ENCODE measurements at places on chromosomes 4 and X.

GRCh38 chr4:94802091-94802490, 44.3 kb downstream of the BMPR1B start:
- DNase-seq = peak; percentile 37

DNA sequence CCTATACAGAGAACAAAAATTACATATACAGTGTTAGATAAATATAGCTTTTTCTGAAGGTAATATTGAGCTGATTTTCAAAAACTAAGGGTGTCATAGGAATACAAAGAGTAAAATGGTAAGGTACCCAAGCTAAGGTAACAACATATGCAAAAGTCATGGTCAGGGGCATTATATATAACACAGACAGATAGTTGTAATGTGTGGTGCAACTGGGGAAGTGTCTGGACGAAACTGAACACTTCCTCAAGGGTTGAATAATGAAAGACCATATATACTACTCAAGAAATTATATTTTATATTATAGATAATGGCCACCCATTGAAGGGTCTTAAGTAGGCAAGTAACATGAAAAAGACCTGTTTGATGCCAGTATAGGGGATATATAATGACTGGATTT, 262.1 kb upstream of the CXXC4 start:
- no peak for DNase-seq

- DNase-seq = no peak
Measured at GRCh38 chr4:60884587-60884986, 315.5 kb upstream of the ADGRL3 start.

DNA sequence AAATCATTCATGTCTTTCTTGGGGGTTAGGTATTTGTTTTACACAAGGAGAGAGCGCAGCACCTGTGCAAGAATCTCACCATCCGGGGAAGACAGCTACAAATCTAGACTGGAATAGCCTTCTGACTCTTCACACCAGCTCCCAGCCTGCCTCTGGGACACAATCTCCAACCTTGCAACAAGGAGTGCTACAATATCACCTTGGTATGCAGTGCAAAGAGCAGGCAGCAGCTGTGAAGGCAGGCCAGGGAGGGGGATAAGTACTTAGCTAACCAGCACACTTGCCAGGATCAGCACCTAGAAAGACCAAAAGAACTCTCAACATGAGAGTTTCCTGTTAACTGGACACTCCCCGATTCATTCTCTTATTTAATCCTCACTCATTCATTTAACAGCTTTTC, 235.3 kb downstream of the AR start:
- no peak for DNase-seq

GRCh38 chr4:55297346-55297745, 48.7 kb upstream of the SRD5A3 start:
- peak; percentile 51 for DNase-seq

- DNase-seq = peak; percentile 53
Measured at GRCh38 chr4:5711479-5712184, 631 bp downstream of the EVC start.

- no peak for DNase-seq
Measured at GRCh38 chr4:86286726-86287125, 73.1 kb downstream of the MAPK10 start.

DNA sequence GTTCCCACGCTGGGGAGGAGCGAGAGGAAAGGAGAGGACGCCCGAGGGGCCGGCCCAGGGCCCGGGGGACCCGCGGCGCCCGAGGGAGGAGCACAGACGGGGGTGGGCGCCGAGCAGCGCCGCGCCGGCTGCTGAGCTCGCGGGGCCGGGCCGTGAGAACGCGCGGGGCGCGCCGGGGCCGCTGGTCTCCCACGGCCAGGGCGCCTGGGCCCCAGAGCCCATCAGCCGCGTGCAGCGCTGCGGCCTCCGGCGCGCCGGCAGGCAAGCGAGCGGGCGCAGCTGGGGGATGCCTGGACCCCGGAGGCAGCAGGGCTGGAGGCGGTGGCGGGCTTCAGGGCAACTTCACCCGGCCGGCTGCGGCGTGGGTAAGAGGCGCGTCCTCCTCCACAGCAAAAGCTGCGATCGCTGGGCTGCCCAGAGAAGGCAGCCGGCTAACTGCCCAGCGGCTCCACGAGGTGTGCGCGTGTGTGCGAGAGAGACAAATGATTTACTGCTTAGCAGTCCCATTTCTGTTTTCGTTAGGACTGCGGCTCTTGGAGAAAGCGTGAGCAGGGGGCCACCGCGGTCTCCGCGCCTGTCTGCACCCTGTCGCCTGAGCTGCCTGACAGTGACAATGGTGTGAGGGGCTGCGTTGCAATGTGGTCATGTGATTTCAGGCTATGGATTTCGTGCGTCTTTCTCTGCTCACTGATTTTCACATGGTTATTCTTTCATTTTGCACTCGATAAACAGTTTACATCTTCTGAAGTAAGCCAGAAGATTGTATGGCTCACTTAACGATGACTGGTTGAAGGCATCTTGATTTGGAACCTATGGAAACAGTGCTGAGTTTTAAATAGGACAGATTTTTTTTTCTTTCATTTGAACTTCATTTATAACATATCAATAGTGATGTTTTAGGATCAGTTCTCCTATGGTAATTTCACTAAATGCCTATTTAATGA, 1.2 kb downstream of the GUCY1A1 start:
- DNase-seq = no peak

- DNase-seq = peak; percentile 44
Measured at GRCh38 chrX:150683536-150684146, 9.6 kb upstream of the MTMR1 start.

GRCh38 chr4:28621591-28621990, 1761.0 kb downstream of the STIM2 start:
- no peak for DNase-seq

DNA sequence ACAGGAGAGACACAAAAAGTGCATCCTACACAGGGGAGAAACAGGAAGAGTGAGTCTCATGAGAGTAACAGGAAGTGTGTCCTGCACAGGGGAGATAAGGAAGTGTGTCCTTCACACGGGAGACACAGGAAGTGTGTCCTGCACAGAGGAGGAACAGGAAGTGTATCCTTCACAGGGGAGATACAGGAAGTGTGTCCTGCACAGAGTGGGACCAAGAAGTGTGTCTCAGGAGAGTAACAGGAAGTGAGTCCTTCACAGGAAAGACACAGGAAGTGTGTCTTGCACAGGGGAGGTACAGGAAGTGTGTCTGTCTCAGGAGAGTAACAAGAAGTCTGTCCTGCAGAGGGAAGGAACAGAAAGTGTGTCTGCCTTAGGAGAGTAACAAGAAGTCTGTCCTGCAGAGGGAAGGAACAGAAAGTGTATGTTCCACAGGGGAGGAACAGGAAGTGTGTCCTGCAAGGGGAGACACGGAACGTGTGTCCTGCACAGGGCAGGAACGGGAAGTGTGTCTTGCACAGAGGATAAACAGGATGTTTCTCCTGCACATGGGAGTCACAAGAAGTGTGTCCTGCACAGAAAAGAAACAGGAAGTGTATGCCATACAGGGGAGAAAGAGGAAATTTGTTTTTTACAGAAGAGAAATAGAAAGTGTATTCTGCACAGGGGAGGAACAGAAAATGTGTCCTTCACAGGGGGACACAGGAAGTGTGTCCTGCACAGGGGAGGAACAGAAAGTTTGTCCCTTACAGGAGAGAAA, 102.0 kb downstream of the ARSF start:
- no peak for DNase-seq

- DNase-seq = peak; percentile 43
Measured at GRCh38 chr4:182531555-182532162, 288.5 kb downstream of the TENM3 start.

Data from stomach (tissue), 19 donors.